Skin of body (tissue), 3 donors: ENCODE measurements at places on chromosomes 12 and 14. TPM values are rescaled to one million over a fixed set of nuclear protein-coding genes. Genes with fewer than 3 reads are reported as not detected.
A peak's percentile ranks its signal among the peaks of the same experiment; 100 is the strongest.

DNA sequence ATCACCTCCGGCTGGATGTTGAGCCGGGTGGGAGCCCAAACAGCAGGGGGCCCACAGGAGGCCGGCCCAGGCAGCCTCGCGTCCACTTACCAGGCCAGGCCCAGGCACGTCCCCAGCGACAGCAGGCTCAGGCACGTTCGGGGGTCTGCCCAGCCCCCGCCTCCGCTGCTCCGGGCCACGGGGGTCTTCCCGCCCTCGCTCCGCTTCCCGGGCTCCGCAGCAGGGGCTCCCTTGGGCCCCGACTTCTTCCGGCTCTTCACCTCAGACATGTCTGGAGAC lies 216 bp downstream of the IKBIP start:
- peak; percentile 53 for DNase-seq

DNA sequence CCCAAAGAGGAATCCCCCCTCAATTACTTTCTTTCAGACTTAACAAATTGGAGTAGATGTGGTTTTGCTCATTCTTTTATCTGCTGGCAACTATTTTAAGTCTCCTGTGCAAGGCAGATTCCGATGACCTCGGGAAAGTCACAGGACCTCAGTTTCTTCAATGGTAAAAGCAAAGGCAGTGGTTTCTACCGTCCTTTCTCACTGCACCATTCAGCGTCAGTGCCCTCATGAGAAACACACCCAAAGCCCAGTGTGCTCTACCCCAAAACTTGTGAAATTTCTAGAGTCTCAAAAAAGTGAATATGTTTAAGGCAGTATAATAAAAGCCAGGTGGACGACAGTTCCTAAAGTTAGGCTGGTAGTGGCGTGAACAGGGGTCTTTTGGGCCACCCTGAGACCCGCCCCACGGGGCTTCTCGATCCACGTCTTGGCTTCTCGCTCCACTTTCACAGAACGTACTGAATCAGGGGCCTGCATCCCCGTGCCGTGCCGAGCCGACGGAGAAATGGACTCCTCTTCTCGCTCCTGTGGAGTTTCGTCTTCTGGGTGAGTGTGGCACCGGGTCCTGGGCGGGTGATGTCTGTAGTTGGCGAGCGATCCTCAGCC lies 1.3 kb upstream of the ARHGAP5 start:
- no peak for DNase-seq

- no peak for DNase-seq
Observed at GRCh38 chr12:123140676-123141614, 9.9 kb downstream of the PITPNM2 start.

- no peak for DNase-seq
Observed at GRCh38 chr14:70515811-70516210, 19.0 kb downstream of the ADAM20 start.

GRCh38 chr12:115232455-115233156 lies 548.6 kb upstream of the TBX3 start:
- no peak for DNase-seq

DNA sequence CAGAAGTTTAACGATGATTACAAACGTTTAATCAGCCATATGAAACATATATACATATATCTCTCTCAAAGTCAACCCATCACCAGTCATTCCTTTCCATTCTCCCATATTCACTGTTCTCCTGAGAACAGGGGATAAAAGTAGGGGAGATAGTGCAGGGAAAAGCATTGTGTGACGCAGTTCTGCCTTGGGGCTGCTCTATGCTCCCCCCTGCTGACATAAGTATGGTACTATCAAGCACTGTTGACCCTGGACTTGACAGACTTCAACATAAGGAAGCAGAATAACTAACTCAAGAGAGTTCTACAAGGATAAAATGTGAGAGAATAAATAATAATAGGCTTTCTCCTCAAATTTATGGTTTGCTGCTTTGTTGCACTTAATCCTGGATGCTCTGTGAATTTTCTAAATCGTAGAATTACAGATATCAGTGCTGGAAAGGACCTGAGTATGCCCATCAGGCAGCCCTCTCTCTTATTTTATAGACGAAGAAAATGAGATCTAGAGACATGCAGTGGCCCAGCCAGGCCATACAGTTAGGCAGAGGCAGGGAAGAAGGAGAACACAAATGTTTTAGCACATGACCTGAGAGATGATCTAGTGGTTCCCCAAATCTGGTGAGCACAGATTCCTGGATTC lies 87.2 kb downstream of the SCN8A start:
- DNase-seq, result peak; percentile 15

Gene TBC1D30
- total RNA-seq, result 1.5 TPM

DNA sequence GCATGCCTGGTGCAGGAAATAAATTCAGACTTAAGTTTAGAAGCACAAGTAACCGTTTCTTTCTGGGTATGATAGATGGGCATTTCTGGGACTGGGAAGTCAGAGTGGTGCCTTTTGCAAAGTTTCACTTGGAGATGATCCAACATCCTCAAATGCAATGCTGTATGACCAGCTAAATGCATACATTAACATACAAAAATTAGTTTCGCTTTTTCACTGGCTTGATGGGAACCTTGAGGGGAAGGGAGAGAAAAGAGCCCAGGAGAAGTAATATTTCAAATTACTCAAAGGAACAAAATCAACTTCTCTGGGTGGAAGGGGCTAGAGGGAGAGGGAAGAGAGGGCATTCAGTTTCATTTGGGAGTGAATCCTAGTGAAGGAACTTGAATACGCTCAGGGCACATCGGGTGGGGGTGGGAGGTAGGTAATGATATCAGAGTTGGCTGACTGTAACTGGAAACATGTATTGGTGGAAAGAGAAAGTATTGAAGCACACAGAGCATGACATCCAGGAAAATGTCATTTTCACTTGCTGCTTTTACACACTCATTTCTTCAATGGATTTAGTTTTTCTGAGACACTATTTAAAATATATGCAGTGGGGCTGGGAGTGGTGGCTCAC lies 175.5 kb downstream of the PTPRO start:
- DNase-seq, result no peak

Gene CLEC2A
- 18.5 TPM for total RNA-seq

Gene MANSC4
- total RNA-seq, result not detected

Gene BEST3
- 7.1 TPM for total RNA-seq

DNA sequence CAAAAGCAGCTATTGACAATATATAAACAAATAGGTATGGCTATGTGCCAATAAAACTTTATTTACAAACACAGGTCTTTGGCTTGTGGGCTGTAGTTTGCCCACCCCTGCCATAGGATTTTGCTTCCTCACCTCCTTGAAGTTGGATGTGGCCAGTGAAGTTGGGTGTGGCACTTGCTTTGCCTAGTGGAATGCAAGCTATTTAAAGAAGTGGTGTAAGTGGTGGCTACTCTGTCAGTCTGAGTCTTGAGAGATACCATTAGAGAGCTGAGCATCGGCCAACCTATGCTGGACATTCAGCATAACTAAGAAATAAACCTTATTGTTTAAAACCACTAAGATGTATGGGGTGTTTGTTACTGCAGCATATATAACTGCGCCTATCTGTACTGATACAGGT lies 321.3 kb downstream of the RGS6 start:
- DNase-seq, result no peak

DNA sequence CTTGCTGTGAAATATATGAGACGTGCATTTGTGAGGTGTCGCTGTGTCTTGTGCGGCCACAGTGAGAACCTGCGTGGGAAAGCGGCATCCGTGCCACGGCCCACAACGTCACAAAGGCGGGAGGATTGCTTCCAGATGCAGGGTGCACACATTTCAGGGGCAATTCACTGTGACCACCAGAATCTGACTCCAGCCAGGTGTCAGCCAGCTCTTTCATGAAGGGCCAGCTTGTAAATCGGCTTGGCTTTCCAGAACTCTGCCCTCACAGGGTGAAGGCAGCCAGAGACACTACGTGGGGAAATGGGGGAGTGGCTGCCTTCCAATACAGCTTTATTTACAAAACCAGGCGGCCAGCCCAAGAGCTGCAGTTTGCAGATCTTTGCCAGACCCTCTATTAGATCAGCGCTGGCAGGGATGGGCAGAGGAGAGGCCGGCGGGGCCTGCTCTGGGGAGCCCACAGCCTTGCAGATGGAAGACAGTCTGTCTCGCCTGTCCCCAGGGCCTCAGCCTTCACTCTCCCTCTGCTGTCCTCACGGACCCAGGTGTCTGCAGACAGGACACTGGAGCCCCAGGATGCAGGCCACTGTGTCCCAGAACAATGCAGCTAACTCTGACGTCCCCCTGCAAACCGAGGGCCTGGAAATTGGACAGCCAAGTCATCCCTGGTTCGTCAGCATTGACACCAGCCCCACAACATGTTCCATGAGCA lies 53.5 kb downstream of the ADGRD1 start:
- peak; percentile 35 for DNase-seq

DNA sequence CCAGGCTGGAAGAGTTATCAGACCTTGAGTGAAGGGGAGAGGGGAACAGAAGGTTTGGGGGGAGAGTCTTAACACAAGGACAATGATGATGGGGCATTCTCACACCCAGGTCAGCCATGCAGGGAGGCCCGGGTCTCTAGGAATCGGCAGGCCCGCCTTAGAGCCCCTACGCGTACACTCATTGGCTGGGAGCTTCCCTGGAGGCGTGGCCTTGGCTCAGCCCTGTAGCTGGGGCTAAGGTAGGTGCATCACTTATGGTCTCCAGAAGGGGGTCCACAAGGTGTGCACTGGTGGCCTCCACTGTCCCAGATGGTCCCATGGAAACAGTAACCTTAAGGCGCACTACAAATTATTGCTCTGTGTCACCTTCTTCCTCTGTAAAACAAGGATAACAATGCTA lies 660.1 kb downstream of the MED13L start:
- DNase-seq, result no peak

GRCh38 chr12:14654416-14654815 lies 42.0 kb downstream of the GUCY2C start:
- no peak for DNase-seq

DNA sequence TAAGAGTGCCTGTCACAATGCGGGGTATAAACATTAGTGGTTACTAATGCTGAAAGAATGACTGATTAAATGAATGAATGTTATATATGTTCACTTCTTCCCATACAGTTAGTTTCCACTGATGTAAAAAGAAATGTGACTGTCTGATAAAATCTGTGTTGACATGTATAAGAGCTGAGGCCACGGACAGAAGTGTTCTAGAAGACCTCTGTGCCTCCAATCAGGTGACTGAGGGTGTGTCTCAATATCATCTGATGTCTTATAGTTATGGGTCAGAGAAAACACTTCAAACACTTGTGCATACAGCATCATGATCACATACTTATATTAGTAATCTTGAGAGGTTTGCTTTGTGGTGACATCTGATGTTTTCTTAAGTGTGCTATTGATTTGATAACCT lies 183.4 kb downstream of the TTC7B start:
- DNase-seq, result no peak

Gene NRL
- total RNA-seq, result 0.69 TPM
